A549 (cell line): ENCODE measurements at places on chromosomes 7 and 10.

- DNase-seq = no peak
Observed at GRCh38 chr7:103059471-103059870, 15.1 kb downstream of the FBXL13 start.

- no peak for DNase-seq
Observed at GRCh38 chr7:27189997-27190748, 5.1 kb upstream of the HOXA11 start.

- DNase-seq = no peak
Observed at GRCh38 chr10:24701447-24701846, 22.2 kb downstream of the ARHGAP21 start.

DNA sequence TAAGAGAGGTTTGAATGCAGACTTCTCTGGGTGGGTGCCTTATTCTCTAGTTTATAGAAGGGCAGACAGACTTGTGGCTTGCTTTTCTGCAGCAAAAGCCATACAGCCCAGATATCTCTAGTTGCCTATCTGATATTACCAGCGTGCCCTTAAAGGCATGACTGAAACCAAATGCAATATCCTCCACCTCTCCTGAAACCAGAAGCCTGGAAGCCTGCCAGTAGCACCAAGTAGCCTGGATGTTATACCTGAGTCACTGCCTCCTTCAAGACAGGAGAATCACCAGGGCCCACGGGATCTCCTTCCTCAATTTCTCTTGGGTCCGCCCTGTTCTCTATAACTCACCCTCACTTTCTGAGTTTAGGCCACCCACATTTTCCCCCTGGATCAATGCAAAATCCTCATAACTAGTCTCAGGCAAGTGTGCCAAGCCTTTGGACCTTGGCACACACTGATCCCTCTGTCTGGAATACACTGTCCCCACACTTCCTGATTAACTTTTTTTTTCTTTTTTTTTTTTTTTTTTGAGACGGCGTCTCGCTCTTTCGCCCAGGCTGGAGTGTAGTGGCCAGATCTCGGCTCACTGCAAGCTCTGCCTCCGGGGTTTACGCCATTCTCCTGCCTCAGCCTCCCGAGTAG lies 638.4 kb downstream of the GALNT17 start:
- no peak for DNase-seq

- DNase-seq = no peak
Observed at GRCh38 chr7:6725003-6725402, 18.3 kb upstream of the ZNF12 start.

- DNase-seq = no peak
Observed at GRCh38 chr7:99325001-99325493, 651 bp upstream of the ARPC1A start.

- no peak for DNase-seq
Observed at GRCh38 chr7:15159261-15159660, 256.7 kb upstream of the DGKB start.

DNA sequence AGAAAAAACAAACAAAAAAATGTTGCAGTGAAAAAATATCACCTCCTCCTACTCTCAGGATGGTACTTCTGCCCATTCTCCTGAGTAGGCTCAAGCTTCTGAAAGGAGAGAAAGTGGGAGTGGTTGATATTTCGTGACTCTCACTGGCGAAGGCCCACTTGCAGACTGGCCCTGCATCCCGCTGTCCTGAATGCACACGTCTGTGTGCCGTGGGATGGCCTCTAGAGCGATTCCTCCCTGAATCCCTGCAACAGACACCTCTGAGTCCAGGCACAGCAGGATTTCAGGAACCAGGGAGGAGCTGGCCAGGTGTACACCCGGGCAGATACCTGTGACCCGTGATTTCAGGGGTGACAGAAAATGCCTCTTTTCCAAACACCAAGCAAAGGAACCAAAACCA lies 319.2 kb downstream of the DPP6 start:
- DNase-seq = no peak

- no peak for DNase-seq
Observed at GRCh38 chr7:152451356-152451755, 15.6 kb upstream of the KMT2C start.

DNA sequence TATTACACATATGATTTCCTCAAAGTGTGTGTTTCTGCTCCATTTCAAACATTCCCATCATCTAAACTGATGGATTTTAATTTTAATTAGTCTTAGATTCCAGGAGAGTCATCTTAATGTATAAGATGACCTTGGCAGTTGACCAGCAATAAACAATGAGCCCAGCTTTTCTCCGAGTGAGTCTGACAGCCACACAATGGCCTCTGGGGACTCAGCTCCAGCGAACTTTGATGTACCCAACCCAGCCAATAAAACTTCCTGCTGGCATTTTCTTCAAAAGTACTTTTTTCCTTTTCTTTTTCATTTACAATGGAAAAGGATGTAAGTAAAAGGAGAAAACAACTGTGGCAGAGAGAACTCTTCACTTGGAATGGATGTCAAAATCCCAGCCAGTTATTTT lies 139.1 kb upstream of the CTBP2 start:
- DNase-seq = no peak

DNA sequence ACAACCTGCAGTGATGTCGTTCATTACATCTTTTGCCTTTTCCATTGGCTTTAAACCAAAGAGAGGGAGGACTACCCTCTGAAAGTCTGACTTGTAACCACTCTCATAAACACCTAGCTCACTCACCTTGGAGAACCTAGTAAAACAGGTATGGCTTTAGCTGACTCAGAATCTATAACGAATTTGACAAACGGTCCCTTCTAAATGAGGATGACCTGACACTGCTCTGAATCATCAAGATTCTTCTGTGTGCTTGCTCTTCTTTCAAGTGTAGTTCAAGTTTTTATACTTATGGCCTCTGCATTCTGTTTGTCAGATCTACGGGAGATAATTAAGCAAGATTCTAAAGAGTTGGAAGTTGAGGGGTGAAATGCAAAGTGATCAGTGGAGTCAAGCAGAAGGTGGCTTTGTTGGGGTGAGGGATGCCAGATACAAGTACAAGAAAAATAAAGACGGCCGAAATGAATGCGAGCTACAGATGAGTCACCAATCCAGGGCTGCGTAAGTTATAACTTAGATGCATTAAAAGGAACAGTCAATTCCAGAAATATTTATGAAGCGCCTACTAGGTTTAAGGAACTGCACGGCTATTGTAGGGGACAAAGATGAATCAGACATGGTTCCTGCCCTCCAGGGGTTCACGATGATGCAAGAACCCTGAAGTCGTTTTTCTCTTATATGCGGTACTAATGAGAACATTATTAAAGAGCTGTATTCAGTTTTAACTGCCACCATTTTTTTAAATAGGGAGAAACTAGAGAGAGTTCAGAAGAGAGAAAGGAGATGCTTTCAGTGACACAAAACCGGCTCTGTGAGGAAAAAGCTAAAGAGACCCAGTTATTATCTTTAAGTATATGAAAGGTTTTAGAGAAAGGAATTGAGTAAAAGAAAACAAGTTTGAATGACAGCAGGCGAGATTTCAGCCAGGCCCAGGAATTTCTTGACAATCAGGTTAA lies 6.5 kb downstream of the HIPK2 start:
- peak; percentile 50 for DNase-seq

DNA sequence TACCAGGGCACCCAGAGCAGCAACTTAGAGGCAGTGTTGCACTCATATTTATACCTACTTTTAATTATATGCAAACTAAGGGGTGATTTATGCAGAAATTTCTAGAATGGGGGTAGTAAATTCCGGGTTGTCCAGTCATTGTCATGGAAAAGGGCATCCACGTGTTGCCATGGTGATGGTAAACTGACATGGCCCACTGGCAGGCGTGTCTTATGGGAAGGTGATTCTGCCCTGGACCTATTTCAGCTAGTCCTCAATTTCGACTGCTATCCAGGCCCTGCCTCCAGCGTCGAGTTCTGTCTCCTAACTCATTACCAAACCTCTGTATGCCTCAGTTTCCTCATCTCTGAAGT lies 12.8 kb downstream of the SNX8 start:
- DNase-seq = peak; percentile 41

DNA sequence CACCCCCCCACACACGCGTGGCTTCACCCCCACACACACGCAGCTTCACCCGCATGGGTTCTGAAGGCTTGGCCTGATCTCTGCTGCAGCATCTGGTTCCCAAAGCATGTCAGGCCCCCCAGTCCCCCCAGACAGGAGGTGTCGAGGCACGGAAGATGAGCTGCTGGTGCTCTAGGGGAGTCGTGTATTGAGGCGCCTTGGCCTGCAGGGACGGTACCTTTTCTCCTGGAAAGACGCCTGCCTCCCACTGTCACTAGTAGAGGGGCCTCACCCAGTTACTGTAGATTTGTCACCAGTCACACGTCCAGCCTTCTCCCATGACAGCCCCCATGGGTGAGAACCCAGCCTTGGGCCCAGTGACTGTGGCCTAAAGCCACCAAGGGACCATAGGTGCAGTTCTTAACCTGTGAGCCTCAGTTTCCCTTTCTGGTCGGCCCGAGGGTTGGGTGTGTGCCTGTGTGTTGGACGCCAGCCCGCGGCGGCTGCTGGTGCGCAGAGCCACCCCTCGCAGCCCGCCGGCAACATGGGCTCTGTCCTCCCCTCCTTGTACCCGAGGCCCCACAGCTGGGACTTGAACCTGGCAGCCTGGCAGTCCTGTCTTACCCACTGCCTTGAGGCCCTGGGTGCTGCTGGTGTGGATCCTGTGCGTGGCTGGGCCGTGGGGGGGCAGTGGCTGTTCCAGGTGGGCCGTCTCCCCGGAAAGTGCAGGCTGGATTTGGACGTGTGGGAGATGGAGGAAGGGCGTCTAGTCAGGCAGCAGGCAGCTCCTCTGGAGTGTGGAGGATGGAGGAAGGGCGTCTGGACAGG lies 81.7 kb downstream of the NKX6-2 start:
- DNase-seq = no peak

DNA sequence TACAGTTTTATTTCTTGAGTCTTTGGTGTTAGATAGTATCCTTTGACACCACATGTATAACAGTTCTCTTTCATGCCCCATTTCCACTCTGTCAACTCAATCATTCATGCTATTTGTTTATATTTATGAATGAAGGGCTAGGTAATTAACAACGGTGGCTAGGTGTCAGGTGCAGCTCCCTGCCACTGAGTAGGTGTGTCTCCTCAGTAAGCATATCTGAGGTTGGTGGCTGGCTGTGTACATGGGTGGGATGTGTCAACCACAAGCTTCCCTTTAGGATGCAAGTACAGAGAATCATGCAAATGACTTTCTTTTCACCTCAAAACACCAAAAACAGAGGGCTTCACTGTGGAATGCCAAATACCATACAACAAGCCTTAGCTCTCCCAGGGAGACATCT lies 83.4 kb downstream of the ZNF365 start:
- DNase-seq = no peak

DNA sequence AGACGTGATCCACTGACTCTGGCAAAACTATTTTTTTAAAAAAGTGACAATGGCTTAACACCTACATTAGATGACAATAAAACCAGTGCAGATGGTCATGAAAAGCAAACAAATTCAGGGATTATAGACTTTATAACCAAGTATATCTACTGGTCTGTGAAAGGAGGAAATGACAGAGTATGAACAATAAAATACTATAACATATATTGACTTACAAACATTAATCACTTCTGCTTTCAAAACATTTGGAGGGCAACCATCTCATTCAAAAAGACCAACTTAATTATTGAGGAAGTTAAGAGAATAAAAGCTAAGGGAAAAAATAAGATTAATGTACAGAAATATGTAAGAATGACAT lies 34.8 kb downstream of the JMJD1C start:
- no peak for DNase-seq
